ENCODE measurements at places on chromosomes 1 and 21. TPM values are rescaled to one million over a fixed set of nuclear protein-coding genes. Genes with fewer than 3 reads are reported as not detected.

Gene FAAH
- total RNA-seq: 2.1 TPM

Gene OR2T33
- total RNA-seq: not detected

Gene FCRLB
- total RNA-seq: 1.4 TPM

Gene SPRR2G
- not detected for total RNA-seq

Gene ACBD3
- total RNA-seq: 51.6 TPM
